Ecto neural progenitor cell (in vitro differentiated cells): ENCODE measurements at places on chromosomes 5 and 9.

DNA sequence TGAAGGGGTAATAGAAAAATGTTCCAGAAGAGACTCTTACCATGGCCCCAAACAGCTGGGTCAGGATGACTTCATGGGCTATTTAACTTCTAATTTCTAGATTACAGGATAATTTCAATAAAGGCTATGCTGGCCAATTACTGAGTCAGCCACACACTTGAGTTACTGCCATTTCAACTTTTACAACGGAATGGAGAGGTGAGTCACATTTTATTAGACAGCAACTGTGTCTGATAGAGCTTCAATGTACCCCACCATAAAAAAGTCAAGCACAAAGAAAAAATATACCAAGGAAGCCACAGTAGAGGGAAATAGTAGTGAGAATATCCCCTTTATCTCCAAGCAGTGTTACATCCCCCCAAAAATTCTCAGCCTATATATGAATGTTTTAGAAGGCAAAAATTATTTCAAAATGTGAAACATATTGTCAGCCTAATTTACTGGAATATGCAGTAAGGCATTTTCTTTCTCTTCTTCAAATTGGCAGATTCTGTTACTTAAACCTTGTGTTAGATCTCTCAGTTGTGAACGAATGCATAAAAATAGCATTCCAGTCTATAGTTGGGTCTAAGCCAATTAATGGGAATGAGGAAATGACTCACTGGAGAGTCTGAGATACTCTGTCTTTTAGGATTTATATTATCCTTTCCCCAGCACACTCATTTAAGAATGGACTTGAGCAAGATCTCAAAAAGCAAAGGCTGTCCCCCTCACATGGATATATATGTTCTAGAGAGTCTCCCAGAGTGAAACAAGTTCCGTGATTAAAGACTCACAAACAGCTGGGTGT lies 47.1 kb upstream of the RAI14 start:
- no peak for DNase-seq

GRCh38 chr9:81211741-81212140 lies 477.6 kb downstream of the TLE1 start:
- no peak for DNase-seq

- no peak for DNase-seq
These were observed 77.1 kb upstream of the RETREG1 start for GRCh38 chr5:16693879-16694278.

- no peak for DNase-seq
These were observed 8.7 kb downstream of the PHF19 start for GRCh38 chr9:120868339-120868675.

DNA sequence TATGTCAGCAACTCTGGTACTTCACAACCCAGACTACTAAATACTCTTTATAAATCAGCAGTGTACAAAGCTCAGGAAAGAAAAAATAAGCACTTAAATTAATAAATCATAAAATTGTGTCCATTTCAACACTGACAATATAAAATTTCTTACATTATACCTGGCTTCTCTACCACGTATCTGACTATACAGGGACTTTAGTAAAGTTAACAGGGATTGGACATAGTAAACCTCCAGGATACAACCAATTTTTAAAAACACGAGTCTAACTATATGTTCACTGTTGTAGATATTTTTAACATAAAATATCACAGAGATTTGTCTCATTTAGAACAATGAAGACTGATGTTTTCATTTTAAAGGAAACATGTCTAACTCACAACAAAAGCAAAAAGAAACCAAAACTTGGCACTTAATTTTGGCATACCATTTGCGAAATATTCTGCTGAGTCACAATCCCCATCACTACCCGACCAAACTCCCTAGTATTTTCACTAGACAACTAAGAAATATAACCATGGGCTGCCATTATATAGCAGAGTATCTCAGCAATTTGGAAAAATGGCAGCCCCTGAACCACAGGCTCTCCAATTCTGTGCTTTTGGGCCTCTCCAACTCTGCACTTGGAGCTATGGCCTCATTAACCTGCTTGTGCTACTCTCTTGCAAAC lies 14.4 kb downstream of the FAM169A start:
- DNase-seq = no peak

DNA sequence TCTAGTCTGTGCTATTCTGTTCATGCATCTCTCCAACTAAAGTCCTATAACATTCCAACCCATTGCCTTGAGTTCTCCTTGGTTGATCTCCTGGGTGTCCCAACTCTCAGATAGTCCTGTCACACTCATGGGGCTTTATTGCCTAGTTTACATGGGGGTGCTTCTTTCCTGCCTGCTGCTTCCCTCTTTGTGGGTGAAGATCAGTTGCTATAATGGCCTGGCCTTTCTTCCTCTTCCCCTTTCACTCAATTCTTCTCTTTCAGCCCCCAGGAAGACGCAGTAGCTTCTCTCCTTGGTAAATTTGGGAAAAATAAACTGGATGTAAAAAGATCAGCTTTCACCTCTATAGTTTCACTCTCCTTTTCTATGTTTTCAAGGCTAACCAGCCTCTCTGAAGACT lies 66.5 kb downstream of the PTCD2 start:
- DNase-seq = no peak

DNA sequence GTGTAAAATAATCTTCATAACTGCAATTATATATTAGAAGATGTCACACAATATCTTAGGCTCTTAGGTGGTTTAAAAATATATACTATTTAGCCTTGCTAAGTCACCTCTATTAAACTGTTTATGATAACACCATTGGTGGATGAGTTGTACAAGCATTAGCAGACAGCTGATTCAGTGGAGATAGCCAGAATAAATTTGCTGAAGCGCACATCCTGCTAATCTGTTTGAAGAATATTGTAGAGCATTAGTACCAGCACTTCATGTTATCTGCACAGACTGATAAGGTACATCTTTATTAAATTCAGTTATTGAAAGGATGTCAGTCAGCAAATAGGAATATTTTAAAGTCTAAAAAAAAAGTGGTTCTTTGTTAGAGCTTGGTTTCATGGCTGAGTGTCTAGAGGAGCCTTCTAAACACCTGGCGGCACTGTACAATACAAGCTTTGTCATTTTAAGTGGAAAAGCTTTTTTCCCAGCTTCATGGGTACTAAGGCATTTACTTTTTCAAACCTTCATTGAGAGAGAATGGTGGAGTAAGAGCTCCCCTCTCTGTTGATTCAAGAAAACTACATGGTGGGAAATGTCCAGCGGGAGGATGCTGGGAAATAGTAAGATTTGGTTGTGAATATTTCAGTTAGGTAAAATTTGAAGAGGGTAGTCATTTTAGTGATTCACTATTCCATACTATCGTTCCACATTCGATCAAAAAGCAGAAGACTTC lies 275.1 kb downstream of the SLF1 start:
- DNase-seq = no peak

GRCh38 chr9:7328453-7328852 lies 471.1 kb downstream of the DMAC1 start:
- no peak for DNase-seq

- no peak for DNase-seq
These were observed 51.2 kb downstream of the MAPKAP1 start for GRCh38 chr9:125655691-125656410.

DNA sequence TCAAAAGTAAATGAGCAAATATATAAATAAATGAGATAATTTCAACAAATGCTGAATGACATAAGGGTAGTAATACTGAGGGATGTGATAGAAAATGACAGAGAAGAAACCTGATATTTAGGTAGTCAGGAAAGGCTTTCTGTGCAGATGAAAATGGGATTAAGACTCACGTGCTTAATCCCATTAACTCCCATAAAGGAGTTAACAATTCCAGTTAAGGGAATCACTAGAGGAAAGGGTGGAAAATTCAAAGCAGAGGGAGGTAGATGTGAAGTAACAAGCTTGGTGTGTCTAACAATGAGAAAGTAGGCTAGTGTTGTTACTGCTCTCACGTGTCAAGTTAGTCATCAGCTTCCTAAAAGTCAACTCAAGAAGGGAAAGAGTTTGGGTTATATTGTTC lies 90.5 kb upstream of the TRIM32 start:
- DNase-seq = no peak

DNA sequence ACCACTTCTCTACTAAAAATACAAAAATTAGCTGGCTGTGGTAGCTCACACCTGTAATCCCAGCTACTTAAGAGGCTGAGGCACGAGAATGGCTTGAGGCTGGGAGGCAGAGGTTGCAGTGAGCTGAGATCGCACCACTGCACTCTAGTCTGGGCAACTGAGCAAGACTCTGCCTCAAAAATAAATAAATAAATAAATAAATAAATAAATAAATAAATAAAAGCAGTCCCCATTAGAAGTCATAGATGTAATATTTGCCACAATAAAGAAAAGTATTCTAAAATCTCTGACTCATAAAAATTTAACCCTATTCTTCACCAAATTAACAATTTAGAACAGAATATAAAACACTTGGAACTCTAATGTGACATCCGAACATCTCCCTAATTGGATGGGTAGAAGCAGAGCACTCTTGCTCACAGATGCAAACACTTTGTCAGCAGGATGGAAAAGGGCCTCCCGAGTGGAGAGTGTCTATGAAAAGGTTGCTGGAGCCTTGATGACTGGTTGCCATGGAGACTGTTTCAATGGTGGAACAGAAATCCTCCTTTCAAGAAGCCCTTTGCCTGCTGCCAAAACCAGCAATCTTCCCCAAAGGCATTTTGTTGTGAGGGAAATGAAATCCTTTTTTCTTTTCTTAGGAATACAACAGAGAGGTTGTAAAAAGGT lies 38.9 kb upstream of the TRAF1 start:
- DNase-seq = peak; percentile 61

DNA sequence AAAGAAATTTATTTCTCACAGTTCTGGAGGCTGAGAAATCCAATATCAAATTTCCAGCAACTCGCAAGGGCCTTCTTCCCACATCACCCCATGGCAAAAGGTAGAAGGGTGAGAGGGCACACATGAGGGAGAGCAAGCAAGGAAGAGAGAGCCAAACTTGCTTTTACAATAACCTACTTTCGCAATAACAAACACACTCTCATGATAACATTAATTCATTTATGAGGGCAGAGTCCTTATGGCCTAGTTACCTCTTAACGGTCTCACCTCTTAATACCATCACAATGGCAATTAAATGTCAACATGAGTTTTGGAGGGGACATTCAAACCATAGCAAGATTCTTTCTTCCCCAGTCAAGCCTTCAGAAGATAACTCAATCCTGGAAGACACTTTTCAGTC lies 11.6 kb upstream of the HRH2 start:
- no peak for DNase-seq

DNA sequence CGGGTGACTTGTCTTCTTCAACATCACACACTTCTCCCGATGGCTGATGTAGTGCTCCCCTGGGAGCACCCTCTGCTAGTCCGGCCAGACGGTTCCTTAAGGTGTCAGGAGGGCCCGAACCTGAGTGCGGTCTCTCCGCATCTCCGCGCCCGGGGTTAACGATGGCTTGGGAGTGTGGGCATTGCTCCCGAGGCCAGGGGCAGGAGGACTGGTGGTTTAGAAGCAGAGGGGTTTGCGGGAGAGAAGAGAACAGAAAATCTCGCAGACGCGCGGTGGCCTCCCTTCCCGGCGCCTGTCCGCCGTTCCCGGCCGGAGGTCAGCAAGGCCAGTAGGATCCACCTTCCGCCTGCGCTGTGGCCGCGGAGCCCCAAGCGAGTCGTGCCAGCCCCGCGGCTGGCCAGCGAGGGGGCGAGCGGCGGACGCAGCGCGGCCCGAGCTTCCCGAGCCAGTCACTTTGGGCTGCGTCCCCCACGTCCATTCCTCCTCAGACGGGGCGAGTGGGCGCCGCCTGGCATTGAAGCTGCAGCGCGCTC lies 700 bp downstream of the CDO1 start:
- DNase-seq = peak; percentile 64

DNA sequence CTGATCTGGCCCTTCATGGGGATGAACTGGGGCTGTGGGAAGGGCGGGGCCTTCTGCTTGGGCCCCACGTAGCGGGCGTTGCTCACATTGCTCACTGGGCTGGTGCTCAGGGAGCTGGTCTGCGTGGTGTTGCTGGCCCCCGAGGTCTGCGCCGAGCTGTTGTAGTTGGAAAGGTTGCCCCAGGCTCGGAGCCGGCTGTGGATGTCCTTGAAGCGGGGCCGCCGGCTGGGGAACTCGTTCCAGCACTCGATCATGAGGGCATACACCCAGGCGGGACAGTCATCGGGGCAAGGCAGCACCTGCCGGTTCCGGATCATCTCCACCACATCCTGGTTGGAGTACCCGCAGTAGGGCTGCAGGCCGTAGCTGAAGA lies 226.0 kb downstream of the ROR2 start:
- DNase-seq = no peak

- DNase-seq = no peak
These were observed 16.4 kb upstream of the DOLPP1 start for GRCh38 chr9:129064499-129064908.

DNA sequence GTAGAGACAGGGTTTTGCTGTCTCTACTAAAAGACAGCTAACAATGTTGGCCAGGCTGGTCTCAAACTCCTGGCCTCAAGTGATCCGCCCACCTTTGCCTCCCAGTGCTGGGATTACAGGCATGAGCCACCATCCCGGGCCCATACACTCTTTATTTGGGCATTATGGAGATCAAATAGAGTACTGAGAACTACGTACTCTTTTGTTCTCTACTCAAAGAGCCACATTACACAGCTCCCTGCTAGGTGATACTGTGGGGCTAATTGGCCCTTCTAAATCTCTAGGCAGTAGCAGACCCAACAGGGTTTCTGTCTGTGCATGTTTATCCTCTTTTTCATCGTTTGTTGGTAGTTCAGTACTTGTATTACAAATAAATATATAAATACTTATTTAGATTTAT lies 16.1 kb downstream of the CKMT2 start:
- no peak for DNase-seq

DNA sequence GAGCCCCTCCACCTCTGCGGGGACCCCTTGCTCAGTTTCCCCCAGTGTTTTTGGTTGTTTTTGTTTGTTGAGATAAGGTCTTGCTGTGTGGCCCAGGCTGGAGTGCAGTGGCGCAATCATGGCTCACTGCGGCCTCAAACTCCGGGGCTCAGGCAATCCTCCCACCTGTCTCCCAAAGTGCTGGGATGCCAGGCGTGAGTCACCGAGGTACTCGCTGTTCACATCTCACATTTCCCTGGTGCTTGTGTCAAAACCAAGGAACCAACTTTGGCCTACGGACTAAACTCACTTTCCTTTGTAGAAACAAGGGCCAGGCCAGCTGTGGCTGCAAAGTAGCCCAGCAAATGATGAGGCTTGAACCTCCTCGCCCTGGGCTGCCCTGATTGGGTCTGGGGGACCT lies 9.7 kb upstream of the AJM1 start:
- no peak for DNase-seq

- DNase-seq = no peak
These were observed 209.6 kb downstream of the FBN2 start for GRCh38 chr5:128328446-128328845.

DNA sequence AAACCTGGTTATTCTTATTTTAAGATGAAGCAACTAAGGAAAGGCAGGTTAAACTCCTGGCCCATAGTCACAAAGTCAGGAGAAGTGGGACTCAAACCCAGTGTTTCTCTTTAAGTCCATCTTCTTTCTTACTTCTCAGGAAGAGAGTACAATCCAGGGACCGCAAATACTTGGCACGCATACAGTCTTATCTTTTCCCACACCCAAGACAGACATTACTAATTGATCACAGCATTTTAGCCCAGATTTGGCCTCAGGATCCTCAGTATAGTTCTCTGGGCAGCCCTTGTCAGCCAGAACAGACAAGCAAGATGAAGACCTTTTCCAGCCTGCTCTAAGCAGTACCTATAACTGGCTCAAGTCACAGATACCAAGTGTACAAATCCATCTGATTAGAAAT lies 125.5 kb upstream of the RAI14 start:
- DNase-seq = no peak
